HTR-8/SVneo (cell line): ENCODE measurements at places on chromosomes 4 and X.

DNA sequence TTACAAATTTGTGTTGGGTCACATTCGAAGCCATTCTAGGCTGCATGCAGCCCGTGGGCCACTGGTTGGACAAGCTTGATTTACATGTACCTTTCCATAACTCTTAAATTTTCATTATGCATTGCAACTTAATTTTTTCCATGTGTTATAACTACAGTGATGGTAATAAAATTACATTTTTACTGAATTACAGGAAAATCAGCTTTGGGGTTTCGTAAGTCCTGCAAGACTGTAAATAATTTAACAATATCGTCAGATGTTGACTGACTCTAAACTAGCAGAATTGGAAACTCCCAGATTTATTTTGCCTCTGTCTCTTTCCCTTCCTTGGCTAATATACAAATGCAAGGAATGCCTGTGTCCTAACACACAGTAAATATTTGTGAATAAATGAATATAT, 88.0 kb upstream of the RAPGEF2 start:
- no peak for DNase-seq

- no peak for DNase-seq
Measured at GRCh38 chrX:132216806-132217202, 2.4 kb downstream of the RAP2C start.

GRCh38 chrX:48927123-48927522, 8.3 kb upstream of the PIM2 start:
- no peak for DNase-seq

GRCh38 chrX:137172317-137172948, 138.6 kb upstream of the GPR101 start:
- no peak for DNase-seq

DNA sequence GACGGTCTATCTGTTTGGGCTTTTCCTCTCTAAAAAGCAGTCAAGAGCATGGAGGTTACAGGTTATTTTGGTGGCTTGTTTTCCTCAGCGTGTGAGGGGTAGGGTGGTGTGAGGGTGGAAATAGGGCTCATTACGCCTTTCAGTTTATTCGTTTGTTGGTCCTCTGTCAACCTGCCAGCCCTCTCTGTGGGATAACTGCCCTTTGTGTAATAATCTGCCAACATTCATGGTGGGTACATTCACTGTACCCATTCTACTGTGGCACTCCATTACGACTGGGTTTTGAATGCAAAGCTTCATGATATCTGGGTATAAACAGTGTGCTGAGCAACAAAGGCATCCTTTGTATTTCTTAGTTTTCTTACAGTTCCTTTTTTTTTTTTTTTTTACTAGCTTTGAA, 136.4 kb downstream of the ADGRL3 start:
- DNase-seq = no peak

DNA sequence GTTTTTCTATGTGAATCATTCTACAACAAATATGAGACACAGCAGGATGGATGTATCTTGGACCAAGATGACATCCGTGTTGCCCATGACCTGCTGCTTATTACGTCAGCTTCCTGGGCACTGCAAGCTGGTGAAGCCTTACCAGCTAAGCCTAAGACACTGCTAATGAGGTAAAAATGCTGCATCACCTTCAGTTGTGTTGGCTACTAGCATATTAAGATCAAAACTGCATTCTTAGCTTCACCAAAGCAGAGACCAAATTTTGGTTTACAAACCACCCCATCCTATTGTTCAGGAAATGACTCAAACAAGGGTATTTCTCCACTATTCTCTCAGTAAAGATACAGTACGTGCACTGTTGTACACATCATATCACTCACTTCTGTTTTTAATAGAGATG, 50.3 kb downstream of the MAML3 start:
- DNase-seq = no peak

DNA sequence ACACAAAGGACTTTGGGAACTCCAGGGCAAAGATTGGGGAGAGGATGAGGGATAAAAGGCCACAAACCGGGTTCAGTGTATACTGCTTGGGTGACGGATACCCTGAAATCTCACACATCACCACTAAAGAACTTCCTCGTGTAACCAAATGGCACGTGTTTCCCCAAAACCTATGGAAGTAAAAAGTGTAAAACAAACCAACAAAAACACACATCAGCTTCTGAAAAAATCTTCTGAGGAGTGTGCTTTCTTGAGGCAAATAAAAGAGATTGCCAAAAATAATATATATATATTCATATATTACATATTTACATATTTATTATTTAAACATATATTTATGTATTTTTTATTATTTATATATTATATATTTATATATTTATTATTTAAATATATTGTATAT, 3.9 kb downstream of the P2RY8 start:
- no peak for DNase-seq

GRCh38 chr4:7391637-7392437, 42.9 kb downstream of the PSAPL1 start:
- no peak for DNase-seq

DNA sequence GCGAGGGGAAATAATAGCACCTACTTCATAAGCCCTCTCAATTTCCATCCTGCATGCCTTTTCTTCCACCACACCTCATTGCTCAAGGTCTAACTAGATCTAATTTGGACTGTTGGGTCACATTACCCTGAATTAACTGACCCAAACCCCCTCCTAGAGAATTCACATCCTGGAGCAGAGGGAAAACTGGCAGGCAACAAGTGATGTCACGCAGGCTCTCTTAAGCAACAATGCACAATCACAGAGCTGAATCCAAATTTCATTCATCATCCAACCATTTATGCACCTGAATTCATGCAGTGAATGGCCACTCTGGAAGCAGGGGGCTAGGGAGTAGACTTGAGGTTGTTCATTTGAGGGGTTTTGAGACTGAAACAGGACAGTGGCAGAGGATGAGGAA, 107.7 kb upstream of the HUWE1 start:
- DNase-seq = no peak

DNA sequence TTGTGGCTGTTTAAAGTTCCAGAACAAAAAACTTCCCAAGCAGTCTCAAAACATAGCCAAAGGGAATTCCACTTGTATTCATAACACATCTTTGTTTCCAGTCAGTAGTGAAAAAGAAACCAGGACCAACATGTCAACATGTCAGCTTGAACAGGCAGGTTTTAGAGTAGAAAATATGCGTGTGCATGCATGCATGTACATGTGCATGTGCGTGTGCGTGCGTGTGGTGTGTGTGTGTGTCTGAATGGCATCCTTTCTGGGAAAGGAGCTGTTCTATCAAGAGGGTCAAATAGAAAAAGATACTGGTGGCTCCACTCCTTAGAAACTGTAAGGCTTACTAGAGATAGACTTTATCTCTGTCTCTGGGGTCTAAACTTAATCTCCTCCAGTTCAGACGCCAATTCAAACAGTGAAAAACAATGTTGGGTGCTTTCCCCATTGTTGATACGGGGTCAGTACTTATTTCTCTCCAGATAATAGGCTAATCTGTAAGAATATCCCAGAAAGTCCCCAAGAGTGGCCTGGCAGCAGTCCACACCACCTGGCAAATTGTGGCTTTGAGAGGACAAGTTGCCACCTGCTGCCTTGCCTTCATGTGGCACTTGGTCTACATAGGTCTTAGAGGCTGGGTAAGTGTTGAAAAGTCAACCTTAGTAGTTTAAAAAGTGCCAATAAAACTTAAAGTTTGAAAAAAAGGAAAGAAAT, 110.4 kb downstream of the SCD5 start:
- DNase-seq = no peak

GRCh38 chr4:40969501-40969900, 219.7 kb downstream of the NSUN7 start:
- no peak for DNase-seq

DNA sequence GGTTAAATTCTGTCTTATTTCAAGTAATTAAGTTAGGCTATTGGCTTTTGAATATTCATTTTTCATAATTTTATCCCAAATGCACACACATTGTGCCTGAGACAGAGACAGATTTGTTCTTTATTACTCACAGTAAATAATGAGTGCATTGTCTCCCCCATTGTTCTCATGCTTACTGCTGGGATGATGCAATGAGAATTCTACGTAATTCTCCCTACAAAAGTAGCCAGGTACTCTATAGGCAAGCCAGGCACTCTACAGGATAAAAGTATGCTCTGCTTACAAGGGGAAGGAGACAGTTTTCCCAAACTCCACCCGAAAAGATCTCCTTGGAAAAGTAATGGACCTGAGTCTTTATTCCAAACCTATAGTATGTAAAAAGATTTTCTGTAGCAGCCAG, 1890.7 kb upstream of the PCDH10 start:
- no peak for DNase-seq

DNA sequence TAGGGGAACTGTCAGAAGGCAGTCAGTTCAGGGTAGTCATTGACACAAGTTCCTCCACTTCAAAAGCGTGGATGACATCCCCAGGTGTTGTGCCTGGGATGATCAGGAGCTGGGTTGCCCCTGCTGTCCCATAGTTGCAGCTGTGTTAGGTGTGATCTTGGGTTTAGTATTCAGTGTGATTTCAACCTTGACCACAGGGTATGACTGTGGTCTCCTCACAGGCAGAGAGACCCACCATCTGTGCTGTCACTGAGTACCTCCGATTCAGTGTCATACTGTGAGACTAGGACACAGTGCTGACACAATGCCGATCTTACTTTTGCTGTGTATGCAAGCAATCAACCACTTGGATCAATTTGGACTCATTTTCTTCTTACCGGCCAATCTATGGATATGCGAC, 25.2 kb downstream of the FOXR2 start:
- DNase-seq = no peak

DNA sequence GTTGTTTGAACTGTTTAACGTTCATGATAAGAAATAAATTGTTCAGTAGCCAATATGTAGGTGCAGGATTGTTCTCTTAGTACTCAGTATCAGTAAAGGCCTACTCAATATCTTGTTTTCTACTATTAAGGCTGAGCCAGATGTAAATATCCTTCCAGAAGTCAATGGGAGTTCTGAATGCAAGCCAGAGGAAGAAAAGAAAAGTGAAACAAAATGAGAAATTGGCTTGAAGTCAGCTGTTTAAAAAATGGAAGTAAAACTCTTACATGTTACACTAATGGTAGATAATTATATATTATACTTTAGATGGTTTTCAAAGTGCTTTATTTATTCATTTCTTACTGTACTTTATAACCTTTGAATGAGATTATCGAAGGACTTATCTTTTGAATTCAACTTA, 1417.9 kb downstream of the ADGRL3 start:
- no peak for DNase-seq

DNA sequence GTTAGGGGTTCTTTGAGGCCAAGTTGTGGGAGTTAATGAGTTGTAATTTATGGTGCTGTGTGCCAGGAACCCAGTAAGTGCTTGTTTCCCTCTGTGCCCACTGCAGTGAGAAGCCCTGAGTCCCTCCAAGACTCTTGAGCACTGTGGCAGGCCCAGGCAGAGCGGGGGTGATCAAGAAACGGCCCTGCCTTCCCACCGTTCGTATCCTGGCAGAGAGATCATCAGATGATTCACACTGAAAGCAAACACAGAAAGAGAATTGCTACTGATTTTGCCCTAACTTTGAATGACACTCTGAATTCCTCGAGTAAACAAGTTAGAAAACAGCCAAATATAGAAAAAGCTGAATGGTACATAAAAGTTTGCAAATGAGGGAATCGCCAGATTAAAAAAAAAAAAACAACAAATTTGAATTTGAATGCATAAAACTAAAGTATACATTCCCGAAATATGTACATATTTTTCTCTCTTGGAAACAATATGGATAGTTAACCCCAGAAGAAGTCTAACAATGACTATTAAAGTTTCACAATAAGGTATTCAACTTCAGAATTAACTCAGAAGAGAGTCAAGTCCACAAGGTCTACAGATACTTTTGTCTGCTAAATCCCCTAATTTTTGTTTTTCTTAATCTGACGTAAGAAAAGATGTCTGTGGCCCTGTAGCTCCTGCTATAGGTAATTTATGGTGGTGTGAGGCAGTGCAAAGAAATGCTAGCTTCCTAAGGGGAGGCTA, 71.8 kb downstream of the AFAP1 start:
- DNase-seq = no peak

DNA sequence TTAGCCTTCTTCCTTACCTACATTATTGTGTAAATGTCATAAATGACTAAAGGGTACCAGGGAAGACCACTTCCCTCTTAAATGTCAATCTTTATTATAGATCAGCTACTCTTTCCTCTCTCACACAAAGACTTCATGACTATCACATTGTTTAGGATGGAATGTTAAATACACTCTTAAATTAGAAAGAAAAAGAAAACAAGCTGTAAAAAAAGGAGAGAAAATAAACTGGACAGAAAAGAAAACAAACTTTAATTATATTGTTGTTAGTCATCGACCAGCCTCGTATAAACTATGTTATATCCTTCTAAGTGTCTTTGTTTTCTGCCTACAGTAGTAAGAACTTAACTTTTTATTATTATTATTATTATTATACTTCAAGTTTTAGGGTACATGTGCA, 666.4 kb upstream of the NR3C2 start:
- DNase-seq = no peak

GRCh38 chr4:182179105-182179504, 64.1 kb upstream of the TENM3 start:
- DNase-seq = no peak

- no peak for DNase-seq
Measured at GRCh38 chr4:99117876-99118693, 26.0 kb downstream of the ADH4 start.

- DNase-seq = no peak
Measured at GRCh38 chrX:49977319-49978090, 55.1 kb downstream of the CLCN5 start.

GRCh38 chrX:141468940-141469339, 115.6 kb downstream of the SPANXA1 start:
- DNase-seq = peak; percentile 2

DNA sequence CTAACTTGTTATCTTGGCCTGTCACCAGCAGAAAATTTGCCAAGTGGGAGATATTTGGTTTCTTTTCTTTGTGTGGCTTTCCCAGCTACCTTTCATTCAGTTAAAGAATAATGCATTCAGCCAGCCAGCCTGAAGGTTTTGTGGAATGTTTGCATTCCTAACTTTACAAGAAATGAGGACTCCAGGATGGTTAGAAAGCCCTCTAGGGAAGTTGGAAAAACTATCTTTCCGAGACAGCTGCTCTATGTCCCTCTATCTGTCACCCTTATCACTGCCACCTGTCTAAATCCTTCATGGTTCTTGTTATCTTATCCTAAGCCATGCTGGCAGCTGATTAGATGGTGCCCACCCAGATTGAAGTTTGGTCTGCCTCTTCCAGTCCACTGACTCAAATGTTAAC, 384.2 kb downstream of the SH3BGRL start:
- DNase-seq = no peak

GRCh38 chr4:102390438-102390837, 45.2 kb upstream of the SLC39A8 start:
- no peak for DNase-seq

GRCh38 chr4:120922381-120923206, at the start of gene PRDM5:
PRDM5 (minus strand) TSS chr4:120922726; CDS start chr4:120922608, 118 bp downstream.
- peak; percentile 47 for DNase-seq
